GM13977 (cell line): ENCODE measurements at places on chromosomes 7 and 10.

GRCh38 chr7:81331061-81332018 lies 412.5 kb upstream of the SEMA3C start:
- DNase-seq = no peak

DNA sequence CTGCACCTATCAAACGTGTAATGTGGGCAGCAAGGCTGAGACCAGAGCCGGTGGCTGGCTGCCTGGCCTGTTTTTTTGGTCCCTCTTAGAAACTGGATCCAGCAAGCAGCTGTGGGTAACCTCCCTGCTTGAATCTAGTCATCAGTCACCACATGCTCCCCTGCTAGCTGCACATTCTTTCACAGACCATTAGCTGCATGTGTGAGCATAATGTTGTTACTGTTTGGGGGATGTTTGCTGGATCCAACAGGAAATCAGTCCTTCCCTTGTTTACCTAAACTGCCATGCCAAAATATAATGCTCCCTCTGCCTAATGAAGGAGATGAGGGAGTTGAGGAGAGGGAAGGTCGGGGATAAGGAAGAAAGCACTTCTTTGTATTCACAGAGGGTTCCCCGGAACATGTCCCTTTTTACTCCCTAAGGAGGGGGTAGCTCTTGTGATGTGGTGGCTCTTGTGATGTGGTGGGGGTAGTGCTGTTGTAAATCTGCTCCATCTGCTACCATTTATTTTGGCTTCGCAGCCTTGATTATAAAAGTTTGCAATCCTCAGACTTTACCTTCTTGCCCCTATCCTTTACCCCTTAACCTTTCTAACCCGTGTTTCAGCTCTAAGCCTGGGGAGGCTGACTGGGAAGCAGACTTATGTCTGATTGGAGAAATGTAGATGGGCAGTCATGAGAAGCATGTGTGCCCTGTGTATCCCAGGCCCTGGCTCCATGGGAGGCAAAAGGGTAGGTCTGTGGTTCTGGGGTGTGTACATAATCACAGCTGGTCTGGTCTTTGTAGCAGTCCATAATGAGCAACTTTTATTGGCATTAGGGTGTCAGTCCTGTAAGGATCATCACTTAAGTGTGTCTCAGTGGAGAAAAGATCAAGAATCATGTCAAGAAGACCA lies 20.8 kb downstream of the LOXL4 start:
- DNase-seq = no peak

GRCh38 chr7:85638394-85638793 lies 451.5 kb upstream of the SEMA3D start:
- DNase-seq = no peak

DNA sequence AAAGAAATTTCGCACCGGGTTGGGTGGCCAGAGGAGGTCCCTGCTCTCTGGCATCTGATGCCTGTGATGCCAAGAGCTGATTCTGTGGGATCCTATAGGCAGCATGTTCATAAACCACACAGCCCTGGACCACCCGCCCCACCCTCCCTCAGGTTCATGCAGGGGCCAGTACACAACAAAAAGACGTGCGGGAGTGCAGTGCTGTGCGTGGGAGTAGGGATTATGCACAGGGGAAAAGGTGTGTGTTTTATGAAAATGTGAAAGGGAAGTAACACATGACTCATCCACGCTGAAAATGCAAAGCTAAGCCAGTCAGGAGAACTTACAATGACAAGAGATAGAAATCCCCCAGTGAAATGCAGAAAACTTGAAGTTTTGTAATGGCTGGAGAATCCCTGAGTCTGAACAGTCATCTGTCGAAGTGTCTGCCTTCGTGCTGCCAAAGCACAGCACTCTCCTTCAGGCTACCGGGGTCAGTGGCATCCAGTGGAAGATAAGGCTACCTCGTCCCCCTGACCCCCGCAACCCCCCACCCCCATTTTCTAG lies 1.1 kb downstream of the KIAA1217 start:
- peak; percentile 81 for DNase-seq

DNA sequence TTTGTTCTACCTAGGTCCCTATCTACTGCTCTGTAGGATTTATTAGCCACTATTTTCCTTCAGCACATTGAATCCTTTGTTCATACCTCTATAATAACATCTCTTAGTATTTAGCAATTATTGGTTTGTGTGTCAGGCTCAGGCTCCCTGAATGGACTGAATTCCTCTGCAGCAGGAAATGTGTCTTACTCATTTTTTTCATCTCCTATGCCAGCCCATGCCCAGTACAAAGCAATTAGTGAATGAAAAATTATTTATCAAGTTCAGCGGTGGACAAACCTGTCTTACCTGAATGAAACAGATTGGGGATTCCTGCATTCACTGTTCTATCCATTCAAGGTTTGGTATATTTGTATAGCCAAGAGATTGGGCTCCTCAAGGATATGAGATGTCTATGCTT lies 53.7 kb downstream of the C1GALT1 start:
- DNase-seq = no peak

- no peak for DNase-seq
These were observed 76.4 kb upstream of the ZMIZ1 start for GRCh38 chr10:78992333-78992732.

DNA sequence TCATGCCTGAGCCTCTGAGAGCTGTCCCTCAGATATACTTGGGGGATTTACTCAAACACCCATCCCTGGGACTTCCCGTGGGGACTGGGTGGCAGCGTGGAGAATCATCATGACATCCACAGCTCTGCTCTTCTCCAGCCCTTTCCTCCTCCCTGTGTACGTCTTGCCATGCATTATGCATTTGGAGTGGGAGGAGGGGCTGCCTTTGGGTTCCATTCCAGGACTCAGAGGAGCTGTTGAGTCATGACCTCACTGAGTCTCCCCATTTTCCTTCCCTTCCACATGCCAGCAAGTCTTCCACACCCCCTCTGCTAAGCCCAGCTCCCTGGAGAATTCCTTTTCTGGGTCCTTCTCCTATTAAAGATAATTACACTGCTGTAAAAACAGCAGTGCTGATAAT lies 480.7 kb downstream of the SORCS3 start:
- DNase-seq = no peak

DNA sequence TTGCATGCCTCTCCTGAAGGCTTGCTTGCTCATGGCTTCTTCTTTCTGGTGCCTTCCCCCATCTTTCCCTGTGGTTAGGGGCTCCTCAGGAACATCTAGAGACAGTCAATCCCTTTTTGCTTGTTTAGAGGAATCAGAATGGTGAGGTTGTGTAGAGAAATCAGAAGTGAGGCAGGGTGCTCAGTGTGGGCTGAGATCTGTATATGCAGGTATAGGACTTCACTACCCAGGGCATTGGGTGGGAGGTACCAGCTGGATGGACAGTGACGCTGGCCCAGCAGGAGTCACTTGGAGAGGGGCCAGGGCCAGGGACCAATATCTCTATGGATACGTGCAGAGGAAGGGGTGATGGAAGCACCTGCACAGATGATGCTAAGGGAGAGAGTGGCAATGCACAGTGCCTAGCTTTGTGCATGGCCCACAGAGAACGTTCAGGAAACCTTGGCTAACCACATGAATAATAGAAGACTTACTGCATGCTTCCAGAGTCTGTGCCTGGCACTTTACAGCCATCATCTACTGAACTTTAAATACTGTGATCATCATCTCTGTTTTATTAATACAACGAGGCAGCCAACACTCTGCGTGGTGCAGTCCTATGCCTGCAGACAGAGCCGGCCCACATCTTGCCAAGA lies 255.2 kb downstream of the ABCA13 start:
- DNase-seq = no peak

DNA sequence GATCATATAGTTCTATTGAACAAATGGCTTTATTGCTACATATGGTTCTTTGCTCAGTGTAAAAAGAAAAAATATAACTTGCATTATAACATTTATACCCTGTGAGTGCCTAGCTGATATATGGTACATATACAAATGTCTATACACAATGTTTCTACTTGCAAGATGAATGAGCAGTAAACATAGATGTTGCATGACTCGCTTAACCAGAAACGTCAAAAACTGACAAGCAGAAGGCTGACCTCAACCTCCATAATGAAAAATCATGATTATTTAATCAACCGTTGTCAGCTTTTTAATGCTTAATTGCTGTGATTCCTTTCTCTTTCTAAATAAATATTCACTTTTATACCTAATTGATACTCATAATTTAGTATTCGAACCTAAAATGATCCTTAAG lies 183.3 kb downstream of the PTN start:
- no peak for DNase-seq
